ENCODE measurements at places on chromosomes 3 and 15.

- DNase-seq = no peak
Measured at GRCh38 chr3:16509721-16510619, 3.5 kb downstream of the RFTN1 start.

- peak; percentile 46 for DNase-seq
Measured at GRCh38 chr3:42831321-42831713, 22.1 kb downstream of the ACKR2 start.

DNA sequence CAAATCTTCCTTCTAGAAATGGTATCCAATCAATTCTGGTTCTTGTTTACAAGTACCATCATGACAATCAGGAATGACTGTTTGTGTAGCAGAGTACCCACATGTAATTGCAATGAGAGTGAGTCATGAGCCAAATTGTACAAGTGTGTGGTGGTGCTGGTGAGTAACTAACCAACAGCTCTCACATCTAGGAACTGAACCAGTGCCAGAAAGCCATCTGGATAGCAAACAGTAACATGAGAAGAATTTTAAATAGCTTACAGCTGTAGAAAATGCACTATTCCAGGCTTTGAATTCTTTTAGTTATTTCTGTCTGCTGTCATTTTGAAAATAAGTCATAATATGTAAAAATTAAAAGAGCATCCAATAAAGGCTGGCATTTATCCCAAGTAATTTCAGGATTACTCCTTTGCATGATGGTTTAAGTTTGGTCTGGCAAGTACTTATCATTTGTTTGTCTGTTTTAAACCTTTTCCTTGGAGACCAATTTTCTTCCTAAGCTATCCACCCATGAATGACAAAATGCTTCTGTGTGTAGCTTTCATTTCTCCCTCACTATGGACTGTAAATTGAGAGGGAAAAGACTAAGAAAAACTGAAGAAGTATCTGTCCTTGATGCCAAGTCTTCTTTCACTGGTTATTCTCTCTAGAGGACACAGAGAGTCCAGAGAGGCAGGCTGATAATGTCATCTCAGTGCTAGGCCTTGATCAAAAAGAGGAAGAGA lies 60.0 kb downstream of the PIK3CB start:
- no peak for DNase-seq

- DNase-seq = no peak
Measured at GRCh38 chr3:86963611-86964010, 27.3 kb downstream of the VGLL3 start.

GRCh38 chr15:20341901-20342600 lies 199.5 kb downstream of the GOLGA6L6 start:
- DNase-seq = peak; percentile 30

GRCh38 chr3:27714692-27715453 lies 7.2 kb downstream of the EOMES start:
- no peak for DNase-seq

DNA sequence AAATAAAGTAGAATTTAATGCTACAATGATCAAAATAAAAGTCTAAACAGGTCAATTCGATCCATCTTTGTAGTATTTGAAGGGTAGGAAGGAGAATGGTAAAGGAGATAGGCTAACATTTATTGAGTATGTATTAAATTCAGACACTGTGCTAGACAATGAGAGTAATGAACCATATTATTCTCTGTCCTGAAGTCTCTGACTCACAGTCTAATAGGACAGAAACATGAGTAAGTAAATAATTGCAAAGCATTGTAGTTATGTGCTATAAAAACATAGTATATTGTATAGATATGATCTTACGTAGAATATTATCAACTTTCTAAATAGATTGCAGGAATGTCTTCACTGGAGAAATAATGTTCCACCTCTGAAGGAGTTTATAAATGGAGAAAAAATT lies 64.5 kb downstream of the MDFIC2 start:
- no peak for DNase-seq

- no peak for DNase-seq
Measured at GRCh38 chr3:75171630-75172230, 492.4 kb upstream of the FRG2C start.

DNA sequence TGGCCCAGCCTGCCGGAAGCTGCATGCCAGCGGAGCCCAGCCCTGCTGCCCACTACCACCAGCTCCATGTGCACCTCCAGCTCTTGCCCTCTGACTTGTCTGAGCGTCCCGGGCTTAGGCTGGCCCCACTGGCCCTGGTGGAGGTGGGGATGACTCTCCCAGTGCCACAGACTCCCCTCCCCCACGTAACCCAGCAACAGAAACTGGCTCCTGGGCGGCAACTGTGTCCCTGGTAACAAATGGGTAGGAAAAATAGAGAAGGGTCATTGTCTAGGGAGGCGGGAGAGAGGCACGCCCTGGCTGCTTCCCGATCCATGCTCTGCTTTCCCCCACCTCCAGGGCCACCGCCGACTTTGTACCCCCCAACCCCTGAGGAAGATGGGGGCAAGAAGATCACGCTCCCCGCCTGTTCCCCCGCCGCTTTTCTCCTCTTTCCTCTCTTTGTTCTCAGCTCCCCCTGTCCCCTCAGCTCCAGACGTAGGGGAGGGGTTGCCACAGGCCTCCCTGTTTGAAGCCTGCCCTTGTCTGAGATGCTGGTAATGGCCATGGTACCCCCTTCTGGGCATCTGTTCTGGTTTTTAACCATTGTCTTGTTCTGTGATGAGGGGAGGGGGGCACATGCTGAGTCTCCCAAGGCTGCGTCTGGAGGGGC lies 10.8 kb upstream of the SEMA3B start:
- no peak for DNase-seq

DNA sequence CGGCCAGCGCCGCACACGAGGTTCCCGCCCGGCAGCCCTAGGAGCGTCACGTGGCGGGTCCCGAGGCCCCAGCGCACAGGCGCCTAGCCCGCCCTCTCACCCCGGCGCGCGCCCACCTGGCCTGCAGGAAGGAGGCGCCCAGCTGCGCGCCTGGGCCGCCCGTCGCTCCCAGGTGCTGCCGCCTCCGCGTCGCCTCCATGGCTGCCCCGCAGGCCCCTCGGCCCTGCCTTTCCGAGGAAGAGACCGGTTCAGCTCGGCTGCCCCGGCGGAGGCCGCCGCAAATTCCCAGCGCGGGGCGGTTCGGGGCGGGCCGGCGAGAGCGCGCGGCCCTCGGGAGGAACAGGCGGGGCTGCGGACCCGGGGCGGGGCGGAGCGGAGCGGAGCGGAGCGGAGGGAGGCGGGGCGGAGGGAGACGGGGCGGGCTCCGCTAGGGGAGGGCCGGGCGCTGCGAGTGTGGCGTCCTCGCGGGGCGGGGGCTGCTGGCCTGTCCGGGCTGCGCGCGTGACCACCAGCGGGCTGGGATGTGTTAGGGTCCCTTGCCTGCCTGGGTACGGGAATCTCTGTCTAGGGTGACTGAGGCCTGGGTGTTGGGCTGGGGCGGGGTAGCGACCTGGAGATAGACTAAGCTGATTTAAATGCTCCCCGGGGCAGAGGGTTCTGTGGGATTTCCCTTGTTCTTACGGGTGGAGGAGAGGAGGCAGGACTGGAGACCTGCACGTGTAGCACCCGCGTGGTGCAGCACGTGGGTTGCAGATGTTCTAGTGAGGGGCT lies at the start of gene CLN6:
Gene CLN6 (minus strand): TSS at position 343 of the 771 bp plus-strand sequence. CDS start 144 bp downstream, at position 199.
- DNase-seq = peak; percentile 72

Data from activated effector memory CD4-positive, alpha-beta T cell treated with Interleukin-2 at 50 U/mL for 16 hours (primary cell).